ENCODE measurements at places on chromosomes 6 and 20.

GRCh38 chr20:1656844-1657243 is 735 bp downstream of the SIRPG start:
- DNase-seq, result no peak

DNA sequence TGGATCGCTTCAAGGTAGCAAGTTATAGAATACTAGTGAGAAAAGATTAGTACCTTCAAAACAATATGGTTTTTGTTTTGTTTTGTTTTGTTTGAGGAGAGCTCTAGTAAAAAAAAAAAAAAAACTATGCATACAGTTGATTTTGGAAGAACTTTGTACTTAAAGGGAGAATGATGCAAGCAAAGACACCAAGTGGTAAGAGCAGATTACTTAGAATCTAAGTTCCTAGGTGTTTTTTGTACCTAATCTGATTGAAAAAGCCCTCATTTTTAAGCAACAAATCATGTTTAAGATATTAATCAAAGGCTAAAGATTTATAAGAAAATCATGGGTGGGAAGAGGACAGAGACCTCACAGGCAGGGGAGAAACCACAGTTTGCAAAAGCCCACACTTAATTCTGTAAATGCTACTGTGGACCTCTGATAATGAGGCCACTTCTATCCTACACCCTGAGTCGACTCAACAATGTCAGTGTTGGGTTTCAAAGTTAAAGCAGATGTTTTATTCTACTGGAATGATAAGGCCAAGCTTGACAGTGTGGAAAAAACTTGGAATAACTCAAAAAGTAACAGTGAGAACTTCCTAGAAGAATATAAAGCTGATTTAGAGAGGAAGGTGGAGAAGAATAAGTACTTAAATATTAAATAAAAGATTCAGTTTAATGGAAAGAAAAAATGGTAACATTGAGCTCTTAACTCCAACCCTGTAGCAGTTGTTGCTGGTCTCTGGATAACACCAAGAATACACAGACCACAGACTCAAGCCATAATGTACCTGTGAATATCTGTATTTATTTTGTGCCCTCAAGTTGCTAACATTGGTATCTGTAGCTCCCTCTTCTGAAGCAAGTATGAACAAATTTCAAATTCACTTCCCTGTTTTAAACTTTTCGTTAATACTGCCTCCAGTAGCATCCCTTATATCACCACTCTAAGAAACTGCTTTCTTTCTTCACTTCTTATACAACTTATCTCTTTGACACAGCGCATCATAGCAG is 1047.8 kb downstream of the EPHA7 start:
- DNase-seq, result no peak

GRCh38 chr20:60053125-60053817 is 95.0 kb downstream of the CDH26 start:
- DNase-seq, result no peak

DNA sequence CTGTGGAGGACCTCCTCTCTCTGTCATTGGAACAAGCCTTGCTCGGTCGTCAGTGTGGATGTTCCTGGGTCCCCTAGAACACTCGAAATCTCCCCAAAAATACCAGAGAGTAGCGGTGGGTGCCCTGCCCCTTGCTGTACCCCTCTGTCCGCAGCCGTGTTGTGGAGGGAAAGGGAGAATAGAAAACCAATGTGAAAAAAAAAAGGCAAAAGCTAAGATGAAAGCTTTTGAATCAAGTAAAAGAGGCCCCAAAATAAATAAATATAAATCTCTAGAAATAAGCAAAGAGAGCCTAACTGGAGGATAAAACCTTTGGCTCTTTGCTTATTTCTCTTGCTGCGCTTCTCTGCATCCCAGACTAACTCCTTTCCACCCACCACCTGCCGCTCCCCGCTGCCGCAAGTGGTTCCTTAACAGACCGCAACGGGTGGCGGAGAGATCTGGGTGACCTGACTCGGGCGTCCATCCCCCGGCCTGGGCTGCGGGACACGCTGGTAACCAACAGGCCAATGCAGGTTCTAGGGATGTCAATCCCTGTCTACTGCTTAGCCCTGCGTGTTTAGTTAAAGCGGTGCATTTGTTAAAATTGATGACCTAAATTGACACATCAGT is 110.0 kb downstream of the GPX5 start:
- DNase-seq, result no peak

- no peak for DNase-seq
Measured at GRCh38 chr6:111838749-111839484, 34.3 kb downstream of the FYN start.

GRCh38 chr6:132907231-132907630 is 92.9 kb downstream of the RPS12 start:
- DNase-seq, result no peak
